H1 (cell line): ENCODE measurements at places on chromosomes 7 and 10.
A peak's percentile ranks its signal among the peaks of the same experiment; 100 is the strongest.

GRCh38 chr10:124722798-124723783 is 21.1 kb downstream of the FAM53B start:
- H3K4me3 ChIP-seq, result no peak overlapping the region
- H3K27me3 ChIP-seq, result no peaks in the 10 kb centered on the region
- H3K36me3 ChIP-seq, result no peaks in the 10 kb centered on the region
- H3K4me1 ChIP-seq, result peaks cover 2% of the 10 kb centered on the region
- no peak for DNase-seq

GRCh38 chr7:68414631-68415425 is 1183.4 kb upstream of the AUTS2 start:
- H3K36me3 ChIP-seq, result no peaks in the 10 kb centered on the region
- 0 out of 2 replicates have a peak, but pooled peaks cover 3% of the 10 kb centered on the region for H3K4me1 ChIP-seq
- no peaks in the 10 kb centered on the region for H3K27me3 ChIP-seq
- DNase-seq, result no peak

DNA sequence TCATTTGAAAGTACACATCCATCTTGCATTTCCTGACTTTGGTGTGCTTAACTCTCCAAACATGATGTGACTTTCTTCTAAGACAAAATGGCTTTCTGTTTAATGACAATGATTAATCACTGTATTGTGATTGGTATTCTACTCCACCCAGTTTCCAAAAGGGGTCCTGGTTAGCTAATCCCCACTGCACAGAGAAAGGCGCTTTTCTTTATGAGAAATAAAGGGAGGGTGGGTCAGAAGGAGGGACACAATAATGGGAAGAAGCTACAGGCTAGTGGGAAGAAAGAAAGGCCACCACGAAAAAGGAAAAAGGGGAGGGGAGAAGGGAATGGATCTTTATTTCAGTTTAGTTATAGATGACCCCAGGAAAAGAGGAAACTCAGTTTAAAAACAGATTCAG is 69.2 kb downstream of the PRTFDC1 start:
- H3K4me1 ChIP-seq, result no peaks in the 10 kb centered on the region
- H3K36me3 ChIP-seq, result no peaks in the 10 kb centered on the region
- no peak overlapping the region for H3K4me3 ChIP-seq
- H3K27ac ChIP-seq, result no peak overlapping the region
- no peak for DNase-seq

GRCh38 chr7:45176091-45176490 is 18.5 kb downstream of the RAMP3 start:
- H3K27ac ChIP-seq, result no peak overlapping the region
- H3K4me3 ChIP-seq, result no peak overlapping the region

- H3K36me3 ChIP-seq, result no peaks in the 10 kb centered on the region
- no peak overlapping the region for H3K4me3 ChIP-seq
- peaks cover 14% of the 10 kb centered on the region for H3K4me1 ChIP-seq
- H3K27me3 ChIP-seq, result peaks cover 8% of the 10 kb centered on the region
Measured at GRCh38 chr10:78875932-78876331, 192.8 kb upstream of the ZMIZ1 start.

DNA sequence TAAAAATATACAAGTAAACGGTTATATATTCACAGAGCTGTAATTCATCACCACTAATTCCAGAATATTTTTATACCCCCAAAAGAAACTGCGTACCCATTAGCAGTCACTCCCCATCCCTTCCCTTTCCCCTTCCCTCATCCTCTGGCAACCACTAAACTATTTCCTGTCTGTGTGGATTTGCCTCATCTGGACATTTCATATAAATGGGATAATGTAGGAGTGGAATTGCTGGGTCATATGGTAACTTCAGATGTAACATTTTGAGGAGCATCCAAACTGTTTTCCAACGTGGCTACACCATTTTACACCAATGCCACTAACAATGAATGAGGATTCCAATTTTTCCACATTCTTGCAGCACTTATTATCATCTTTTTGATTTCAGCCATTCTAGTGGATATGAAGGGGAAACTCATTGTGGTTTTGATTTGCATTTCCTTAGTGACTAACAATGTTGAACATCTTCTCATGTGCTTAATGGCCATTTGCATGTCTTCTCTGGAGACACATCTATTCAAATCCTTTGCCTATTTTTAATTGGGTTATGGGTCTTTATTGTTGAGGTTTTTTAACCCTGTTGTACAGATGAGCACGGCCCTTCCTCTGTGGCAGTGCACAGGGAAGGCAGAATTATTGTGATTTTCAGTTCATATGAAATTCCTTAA is 79.2 kb downstream of the RBM20 start:
- H3K36me3 ChIP-seq, result no peaks in the 10 kb centered on the region
- H3K27ac ChIP-seq, result no peak overlapping the region
- H3K4me3 ChIP-seq, result no peak overlapping the region
- no peaks in the 10 kb centered on the region for H3K4me1 ChIP-seq

DNA sequence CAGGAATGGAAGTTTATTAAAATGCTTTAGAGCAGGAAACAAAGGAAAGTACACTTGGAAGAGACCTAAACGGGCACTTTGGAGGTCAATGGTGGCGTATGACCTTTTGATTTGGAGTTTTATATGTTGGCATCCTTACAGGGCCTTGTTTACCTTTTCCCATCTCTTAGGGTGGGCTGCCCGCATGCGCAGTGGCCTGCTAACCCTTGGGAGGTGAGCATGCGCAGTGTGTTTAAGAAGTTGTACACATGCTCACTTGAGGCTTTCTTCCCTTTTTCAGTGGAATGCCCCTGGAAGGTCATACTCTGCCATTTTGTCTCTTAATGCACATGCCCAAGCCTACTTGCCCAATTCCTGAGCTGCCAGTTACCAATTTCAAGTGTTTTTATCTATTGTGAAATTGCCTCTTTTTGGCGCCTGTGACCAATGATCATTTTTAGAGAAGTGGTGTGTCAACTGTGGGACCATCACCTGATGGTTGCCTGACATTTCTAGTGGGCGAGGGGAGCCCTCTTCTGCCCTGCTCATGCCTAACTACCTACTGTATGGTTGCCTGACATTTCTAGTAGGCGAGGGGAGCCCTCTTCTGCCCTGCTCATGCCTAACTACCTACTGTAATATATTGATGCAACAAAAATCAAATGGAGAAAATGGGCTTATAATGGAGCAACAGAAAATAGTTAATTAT is 138.0 kb downstream of the PPP1R9A start:
- no peaks in the 10 kb centered on the region; the same call in 1 of the 2 replicates for H3K4me1 ChIP-seq
- peak; percentile 47 for DNase-seq
- no peaks in the 10 kb centered on the region for H3K36me3 ChIP-seq
- H3K4me3 ChIP-seq, result no peak overlapping the region
- no peaks in the 10 kb centered on the region for H3K27me3 ChIP-seq

DNA sequence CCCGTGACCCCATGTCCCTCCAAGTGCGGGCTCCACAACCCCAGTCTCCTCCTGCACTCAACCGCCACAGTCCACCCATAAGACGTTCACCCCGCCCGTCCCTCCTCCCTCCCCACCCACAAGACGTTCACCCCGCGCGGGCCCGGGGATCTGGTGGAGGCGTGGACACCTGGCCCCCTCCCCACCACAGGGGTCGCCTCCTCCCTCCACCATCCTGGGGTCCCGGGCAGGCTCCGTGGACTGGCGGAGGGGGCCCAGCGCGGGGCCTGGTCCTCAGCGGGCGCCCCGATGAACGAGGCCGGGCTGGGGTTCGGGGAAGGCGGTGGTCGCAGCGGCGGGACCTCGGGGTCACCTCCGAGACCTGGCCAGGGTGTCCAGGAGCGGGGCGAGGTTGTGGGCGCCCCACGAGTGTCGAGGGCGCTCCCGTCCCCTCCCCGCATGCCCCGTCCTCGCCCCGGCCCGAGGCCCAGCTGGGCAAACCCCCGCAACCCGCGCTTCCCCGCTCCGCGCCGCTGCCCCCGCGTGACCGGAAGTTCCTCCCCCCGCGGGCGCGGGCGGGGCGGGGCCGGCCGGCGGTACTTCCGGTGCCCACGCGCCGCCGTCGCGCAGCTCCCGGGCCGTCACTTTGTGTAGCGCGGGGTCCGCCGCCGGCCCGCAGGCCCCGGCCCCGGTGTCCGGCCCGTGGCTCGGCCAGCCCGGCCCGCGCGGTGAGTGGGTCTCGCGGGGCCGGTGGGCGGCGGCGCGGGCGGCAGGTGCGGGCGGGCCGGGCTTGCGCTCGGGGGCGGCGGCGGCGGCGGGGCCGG is at the start of gene ZNF316:
TSS of gene ZNF316 (plus strand) at position 578 of the 803 bp plus-strand sequence. CDS start 5,092 bp downstream, outside the sequence.
- DNase-seq, result no peak
- peaks cover 4% of the 10 kb centered on the region; the same call in 1 of the 2 replicates for H3K4me1 ChIP-seq

- H3K4me3 ChIP-seq, result no peak overlapping the region
- no peak overlapping the region for H3K27ac ChIP-seq
- H3K27me3 ChIP-seq, result no peaks in the 10 kb centered on the region; the same call in 1 of the 2 replicates
- no peaks in the 10 kb centered on the region for H3K4me1 ChIP-seq
Measured at GRCh38 chr7:157575777-157576176, 239.0 kb downstream of the DNAJB6 start.

DNA sequence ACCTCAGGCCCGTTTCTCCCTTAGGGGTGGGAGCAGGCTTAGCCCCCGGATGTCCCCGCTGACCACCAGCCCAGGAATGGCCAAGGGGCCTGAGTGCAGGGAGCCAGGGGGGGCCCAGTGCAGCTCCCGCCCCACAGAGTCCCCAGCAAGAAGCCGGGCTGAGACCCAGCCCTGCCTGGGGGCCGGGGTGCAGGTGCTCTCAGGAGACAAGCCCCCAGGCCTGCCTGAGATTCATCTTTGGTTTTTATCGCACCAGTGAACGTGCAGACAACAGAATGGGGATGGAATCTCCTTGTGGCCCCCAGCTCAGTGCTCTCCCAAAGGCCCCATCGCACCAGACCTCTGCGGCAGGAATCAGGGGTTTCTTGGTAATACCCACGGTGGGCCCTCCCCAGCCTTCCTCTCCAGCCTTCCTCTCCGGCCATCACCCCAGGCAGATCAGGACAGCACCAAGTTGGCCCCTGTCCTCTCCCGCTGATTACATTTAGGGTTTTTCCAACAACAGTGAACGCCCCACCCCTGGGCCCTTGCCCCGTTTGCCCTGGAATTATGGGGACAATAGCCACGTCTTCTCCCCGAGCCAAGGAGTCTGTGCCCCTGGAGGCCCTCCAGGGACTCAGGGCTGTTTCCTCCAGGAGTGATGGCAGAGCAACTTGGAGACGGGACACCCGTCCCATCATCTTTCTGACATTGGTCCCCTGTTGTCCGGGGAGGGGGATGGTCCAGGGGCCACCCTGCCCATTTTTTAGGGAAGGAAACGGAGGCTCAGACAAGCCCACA is 22.4 kb downstream of the ADAP1 start:
- H3K4me3 ChIP-seq, result no peak overlapping the region
- H3K27ac ChIP-seq, result no peak overlapping the region
- no peaks in the 10 kb centered on the region; the same call in 1 of the 2 replicates for H3K4me1 ChIP-seq
- no peaks in the 10 kb centered on the region for H3K27me3 ChIP-seq
- no peaks in the 10 kb centered on the region for H3K36me3 ChIP-seq
- no peak for DNase-seq
